ENCODE measurements at places on chromosomes 3 and 15.
A peak's percentile ranks its signal among the peaks of the same experiment; 100 is the strongest.

DNA sequence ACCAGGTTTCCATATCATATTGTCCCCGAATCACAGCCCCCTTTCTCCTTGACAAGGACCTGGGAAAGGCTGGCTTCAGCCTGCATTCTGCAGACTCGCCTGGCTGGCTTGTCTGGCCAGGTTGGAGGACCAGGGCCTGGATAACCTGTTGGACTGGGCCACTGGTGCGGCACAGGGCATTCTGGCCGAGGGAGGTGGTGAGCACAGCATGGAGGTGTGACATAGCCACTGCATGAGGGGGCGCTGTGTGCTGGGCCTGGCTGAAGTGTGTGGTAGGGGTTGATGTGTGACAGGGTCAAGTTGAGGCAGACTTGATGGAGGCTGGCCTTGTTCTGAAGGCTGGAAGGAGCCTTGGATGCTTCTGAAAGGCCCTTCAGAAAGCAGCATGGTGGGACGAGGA lies 2.9 kb downstream of the ESYT3 start:
- no peak for DNase-seq

DNA sequence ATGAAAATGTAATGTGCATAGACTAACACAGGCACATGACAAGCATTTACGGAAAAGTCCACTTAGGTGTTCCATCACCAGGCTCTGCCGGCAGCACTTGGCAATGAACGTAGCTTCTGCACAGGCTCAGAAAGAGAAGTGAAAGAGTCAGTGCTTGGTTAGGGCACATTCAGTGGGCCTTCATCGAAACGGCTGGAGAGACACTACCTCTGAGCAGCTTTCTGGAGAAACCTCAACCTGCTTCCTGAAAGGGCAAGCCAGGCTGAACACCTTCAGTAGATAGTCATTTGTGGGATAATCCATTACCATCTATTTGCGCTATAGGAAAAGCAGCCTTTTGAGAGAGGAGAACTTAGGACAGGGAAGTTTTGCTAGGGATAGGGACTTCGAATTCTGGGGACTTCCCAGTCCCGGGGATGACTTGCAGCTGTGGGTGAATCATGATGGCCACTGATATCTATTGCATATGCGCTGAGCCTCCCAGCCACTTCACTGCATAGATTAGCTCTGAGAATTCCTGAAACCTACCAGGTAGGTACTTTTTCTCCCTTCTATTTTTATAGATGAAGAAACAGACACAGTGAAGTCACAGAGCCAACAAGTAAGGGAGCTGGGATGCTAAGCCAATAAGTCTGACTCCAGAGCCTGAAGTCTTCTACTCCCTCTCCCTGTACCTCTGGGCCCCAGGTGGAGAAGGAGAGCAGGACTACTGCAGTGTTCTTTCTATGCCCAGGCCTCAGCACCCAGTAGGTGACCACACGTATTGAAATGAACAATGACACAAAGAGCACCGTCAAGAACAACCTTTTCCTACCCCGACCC lies 4.2 kb upstream of the SH2D7 start:
- DNase-seq: no peak

DNA sequence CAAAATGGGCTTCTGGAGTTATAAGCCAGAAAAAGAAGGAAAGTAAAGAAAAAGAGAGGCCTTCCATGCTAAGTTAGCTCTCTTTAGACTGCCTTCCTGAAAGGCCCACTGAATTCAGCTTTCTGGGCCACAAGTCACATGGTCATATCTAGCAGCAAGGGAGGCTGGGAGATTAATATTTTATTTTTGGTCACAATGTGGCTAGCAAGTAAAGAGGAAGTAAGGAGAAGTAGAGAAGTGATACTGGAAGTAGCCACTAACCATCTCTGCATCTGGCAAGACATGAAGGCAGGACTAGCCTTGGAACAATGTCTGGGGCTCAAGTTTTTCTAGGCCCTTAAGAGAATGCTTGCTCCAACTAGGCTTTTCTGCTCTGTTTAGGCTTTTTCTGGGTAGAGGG lies 81.8 kb upstream of the UBE2E1 start:
- DNase-seq: no peak

- DNase-seq: no peak
Observed at GRCh38 chr15:67115586-67115969, 50.2 kb downstream of the SMAD3 start.

- no peak for DNase-seq
Observed at GRCh38 chr3:44132061-44132460, 109.6 kb upstream of the TOPAZ1 start.

DNA sequence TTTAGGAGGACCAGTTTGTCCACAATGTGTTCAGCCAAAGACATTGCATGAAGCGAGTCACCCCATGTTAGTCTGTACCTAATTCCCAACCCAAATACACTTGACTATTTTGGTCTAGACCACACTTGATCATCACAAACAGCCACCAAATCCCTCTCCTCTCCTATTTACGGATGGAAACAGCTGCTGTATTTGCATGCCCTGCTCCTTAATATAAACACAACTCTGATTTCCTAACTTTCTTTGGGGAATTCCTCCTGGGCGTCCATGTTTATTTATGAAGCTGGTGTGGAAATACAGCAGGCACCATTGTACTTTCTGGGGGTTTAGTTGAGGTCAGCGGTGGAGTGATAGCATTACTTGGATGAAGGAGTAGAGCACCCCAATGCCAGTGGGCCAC lies 235.2 kb downstream of the TLE3 start:
- DNase-seq: no peak

GRCh38 chr3:9675736-9676290 lies 26.5 kb downstream of the MTMR14 start:
- no peak for DNase-seq

DNA sequence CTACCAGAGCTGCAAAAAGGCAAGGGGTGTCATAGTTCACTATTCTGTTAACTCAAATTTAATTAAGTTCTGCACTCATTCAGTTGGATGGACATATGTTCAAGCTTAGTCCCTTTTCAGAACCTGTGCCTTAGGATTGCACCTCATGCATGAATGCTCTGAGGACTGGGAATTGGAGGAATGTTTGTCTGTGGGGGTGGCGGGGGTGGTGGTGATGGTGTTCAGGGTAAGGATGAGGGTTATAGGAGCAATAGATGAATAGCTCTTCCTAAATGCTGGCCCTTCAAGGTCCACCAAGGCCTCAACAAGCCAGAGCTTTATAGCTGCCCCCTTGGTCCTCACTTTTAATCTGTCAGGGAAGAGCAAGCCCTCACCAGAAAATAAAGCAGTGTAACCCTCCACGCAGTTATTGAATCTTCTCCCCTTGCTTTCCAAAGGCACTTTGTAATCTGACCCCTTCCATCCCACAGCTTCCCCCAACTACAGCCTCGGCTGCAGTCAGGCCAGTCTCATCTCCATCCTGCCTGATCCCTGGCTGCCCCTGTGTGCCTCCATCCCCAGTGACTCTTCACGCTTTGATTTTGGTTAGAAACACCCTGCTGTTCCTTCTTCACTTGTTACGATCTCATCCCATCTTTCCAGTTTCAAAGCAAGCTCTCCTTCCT lies 221.6 kb upstream of the LMCD1 start:
- no peak for DNase-seq

- no peak for DNase-seq
Observed at GRCh38 chr3:142647856-142648255, 51.7 kb downstream of the PLS1 start.

DNA sequence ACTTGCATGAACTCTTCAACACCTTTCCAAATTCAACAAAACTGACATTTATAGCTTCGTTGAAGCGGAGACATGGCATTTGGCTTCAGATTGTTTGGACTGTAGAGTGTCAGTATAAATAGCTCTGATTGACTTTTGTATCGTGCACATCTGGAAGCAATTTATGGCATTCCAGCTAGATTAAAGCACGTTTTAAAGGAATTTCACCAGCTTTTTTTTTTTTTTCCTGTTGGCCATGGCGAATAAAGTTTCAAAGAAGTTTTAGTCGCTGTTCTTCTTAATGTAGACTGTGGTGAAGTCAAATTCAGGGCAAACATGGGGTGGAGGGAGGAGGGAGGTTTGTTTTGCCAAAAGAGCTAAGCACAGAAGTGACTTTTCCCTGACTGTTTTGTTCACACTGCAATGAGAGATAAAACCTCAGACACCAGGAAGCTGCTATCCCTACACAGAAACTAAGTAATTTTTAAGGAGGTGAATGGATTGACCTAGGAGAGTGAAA lies 391.0 kb upstream of the RARB start:
- no peak for DNase-seq

- DNase-seq: no peak
Observed at GRCh38 chr3:65869798-65870197, 168.9 kb downstream of the MAGI1 start.

DNA sequence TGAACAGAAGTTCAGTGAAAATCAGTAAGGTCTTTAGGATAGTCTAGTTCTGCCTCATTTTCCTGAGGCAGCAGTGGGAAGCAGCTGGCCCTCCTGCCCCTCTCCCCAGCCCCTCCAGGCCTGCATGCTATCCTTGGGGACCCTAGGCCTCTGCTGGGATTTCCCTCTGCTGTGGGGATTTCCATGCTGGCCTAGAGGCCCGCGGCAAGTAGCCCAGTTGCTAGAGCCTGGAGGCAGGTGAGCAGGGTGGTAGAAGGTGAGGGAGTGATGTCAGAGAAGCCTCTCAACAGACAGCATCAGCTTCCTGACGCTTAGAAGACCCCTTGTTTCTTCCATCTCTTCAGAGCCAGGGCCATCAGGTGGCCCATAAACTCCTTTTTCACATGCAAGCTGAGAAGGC lies 305.8 kb upstream of the THBS1 start:
- no peak for DNase-seq

GRCh38 chr3:110391640-110392395 lies 679.8 kb upstream of the NECTIN3 start:
- no peak for DNase-seq

- DNase-seq: no peak
Observed at GRCh38 chr3:73197187-73197586, 135.7 kb downstream of the EBLN2 start.

DNA sequence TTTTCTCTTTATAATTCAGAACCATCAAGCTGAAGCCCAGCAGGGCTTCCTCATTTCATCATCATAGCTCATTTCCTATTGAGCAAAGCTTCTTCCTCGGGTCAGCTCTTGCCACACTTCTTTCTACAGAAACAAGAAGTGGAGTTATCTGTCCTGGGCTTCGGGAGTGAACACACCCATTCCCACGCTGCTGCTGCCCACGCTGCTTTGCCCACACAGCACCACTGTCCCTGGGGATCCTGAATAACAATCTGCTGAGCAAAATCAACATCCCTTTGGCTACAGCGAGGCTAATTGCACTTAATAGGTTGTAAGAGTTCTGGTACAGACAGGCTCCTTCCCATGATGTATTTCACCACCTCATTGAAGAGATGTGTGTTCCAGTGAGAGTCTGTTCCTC lies 23.7 kb downstream of the CEP19 start:
- DNase-seq: peak; percentile 77

GRCh38 chr3:26712211-26713026 lies 89.8 kb downstream of the LRRC3B start:
- DNase-seq: no peak

- DNase-seq: no peak
Observed at GRCh38 chr3:197080344-197080743, 50.7 kb upstream of the MELTF start.

DNA sequence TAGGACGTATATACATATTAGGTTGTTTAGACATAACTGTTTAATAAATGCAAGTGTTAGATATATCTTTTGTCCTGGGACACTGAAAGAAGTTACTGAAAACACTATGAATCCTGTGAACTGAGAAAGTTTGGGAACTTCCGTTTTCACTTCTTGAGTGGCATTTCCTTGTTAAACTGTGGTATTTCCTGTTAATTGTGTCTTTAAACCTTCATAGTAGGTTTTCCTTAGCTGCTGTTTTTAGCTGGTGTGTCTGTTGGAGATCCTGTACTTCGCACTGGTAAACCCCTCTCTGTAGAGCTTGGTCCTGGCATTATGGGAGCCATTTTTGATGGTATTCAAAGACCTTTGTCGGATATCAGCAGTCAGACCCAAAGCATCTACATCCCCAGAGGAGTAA lies 37.1 kb downstream of the ATP6V1A start:
- DNase-seq: no peak

GRCh38 chr3:67819447-67819846 lies 165.0 kb upstream of the SUCLG2 start:
- DNase-seq: no peak

DNA sequence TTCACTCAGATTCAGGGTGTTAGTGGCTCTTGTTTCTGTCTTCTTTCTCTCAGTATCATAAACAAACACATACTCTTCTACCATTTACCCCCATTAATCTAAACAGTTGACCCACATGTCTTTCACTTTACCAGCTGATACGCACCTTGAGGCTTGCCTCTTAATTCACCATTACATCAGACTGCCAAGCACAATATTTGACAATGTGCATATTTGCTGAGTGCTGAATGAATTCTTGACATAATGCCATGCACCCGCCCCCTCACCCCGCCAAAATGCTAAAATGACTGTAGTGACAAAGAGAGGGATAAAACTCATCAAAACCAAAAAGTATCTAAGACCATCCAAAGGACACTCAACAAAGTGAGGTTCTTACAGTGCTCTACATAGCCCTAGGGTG lies 57.4 kb downstream of the NGLY1 start:
- no peak for DNase-seq

GRCh38 chr3:129023909-129024308 lies 22.8 kb downstream of the EFCC1 start:
- no peak for DNase-seq
